COR-L47 (cell line): ENCODE measurements at places on chromosomes 1 and 21.

GRCh38 chr1:192539297-192540092 is 36.1 kb upstream of the RGS1 start:
- no peak for DNase-seq

GRCh38 chr1:48920851-48921250 is 144.2 kb upstream of the BEND5 start:
- no peak for DNase-seq

DNA sequence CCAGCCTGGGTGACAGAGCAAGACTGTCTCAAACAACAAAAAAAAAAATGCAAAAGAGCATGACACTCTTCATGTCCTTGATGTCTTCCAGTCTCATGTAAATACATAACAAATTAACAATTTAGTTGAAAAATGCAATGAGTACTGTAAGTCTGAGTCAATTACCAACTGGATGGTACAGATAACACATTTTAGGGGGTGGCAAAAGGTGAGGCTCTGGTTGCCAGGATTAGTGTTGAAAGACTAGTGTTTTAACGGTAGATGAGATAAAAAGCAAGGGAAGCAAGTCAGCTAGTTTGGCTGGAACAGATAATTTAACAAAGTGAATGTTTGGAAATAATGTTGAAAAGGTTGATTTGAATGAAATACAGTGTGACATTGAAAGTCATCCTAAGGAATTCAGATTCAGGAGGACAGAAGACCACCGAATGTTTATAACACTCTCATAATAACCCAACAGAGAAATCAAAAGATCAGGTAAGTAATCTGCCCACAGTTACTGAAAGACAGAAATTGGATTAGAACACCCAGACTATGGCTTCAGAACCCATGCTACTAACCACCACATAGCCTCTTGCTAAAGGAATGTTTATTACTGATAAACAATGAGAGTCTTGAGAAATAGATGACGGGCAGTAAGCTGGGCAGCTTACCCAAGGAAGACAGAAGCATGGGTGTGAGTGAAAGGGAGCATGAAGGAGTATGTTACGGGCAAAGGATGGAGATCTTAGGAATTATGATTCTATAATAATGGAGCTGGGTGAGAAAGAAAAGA is 312.4 kb downstream of the HMCN1 start:
- no peak for DNase-seq

DNA sequence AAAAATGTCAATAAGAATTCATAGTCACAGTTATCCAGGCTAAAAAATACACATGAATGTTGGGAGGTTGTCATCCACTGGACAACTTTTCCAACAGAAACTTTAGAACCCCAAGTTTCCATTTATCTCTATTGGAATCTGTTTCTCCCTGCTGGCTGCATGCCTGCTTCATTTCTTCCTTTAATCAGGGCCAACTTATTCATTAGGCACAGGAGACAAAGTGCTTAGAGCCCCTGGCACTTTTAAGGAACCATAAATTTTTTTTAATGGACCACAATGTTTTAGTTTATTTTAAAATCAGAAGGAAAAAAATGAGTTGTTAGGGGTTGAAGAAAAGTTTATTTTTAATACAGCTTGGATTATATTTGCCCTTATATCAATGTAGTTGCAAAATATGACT is 26.7 kb upstream of the C2CD2 start:
- DNase-seq, result no peak

GRCh38 chr1:10914056-10914455 is 98.4 kb upstream of the TARDBP start:
- DNase-seq, result no peak

DNA sequence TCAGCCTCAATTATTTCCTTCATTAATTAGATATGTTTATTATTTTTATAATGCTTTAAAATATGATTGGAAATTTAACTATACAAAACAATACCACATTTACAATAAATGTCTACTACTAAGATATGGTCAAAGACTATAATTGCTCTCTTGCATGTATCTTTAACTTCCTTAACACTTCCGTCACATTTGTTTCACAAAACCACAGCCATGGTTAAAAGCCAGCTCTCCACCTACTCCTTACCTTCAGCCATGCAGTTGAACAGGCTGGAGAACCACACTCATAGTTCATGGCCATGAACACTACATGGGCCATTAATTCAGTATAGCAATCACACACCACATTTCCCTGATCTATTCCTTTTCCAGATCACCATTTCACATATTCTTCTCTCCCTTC is 72.2 kb downstream of the NME7 start:
- DNase-seq, result no peak

GRCh38 chr1:243964915-243965314 is 86.2 kb upstream of the ZBTB18 start:
- no peak for DNase-seq
